ENCODE measurements at places on chromosomes 7 and 10. TPM values are rescaled to one million over a fixed set of nuclear protein-coding genes. Genes with fewer than 3 reads are reported as not detected.

DNA sequence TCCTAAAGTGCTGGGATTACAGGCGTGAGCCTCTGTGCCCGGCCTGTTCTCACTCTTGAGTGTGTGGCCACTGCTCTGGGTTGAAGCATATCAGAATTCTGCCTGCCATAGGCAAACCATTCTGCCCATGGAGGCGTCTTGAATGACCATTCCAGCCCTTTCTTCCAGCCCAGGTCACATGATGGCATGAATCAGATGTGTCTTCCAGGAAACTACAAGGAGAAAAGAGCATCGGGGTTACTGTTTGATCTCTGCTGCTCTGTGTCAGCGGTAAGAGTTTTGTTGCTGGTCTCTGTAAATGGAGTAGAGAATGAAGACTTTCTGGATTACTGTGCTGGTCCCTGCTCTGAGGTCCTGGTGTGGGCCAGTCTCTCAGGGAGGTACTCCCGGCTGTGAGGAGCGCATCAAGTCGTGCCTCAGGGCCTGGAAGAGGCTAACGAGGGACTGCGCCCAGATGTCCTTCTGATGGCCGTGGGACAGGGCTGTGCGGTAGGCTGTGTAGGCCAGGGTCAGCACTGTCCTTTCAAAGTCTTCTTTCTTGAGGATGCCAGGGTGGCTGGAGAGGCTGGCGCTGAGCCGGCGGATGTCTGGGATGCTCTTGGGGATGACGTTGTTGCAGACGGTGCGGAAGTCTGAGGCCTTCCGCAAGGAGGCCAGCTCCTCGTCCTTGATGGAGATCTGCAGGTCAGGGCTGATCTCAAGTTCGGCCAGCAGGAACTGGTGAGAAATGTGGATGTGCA, 5.8 kb upstream of the SLC13A4 start:
- no peak for DNase-seq

DNA sequence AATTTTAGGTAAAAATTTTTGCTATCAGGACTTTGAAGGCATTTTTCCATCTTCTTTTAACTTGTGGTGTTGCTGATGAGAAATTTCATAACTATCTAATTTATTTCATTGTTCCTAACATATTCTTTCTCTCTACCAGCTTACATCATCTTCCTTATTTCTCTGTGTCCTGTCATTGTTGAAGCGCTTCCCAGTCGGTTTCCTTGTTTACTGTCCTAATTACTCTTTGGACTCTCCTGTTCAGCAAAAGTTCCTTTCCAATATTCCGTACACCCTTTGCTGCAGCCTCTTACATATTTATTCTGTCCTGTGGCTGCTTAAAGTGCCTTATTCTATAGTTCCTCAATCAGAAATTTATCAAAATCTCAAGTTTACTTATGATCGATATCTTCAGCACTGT, 609.0 kb upstream of the FZD8 start:
- no peak for DNase-seq

The SDK1 gene
- total RNA-seq: 0.05 TPM

The GFRA1 gene
- not detected for total RNA-seq

DNA sequence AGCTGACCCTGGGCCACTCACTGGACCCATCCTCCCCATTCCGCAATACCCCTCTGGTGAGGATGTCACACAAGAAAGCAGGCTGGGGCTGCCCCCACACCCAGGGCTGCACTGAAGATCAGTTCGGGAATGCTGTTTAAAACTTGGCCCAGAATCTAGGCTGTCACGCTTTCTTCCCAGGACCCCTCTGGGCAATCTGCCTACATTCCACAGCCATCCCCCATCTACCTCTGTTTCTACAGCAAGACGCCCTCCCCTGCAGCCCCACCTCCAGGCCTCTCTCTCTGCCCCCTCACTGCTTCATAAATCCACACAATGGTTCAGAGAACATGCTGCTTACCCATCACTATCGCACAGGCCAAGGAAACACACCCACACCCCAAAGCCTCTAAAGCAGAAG, 36.1 kb downstream of the XPNPEP1 start:
- DNase-seq: no peak

The PLCE1 gene
- total RNA-seq: 0.03 TPM

GRCh38 chr10:123967626-123968243, 76.1 kb upstream of the CPXM2 start:
- peak; percentile 53 for DNase-seq

GRCh38 chr7:96654630-96655188, 54.9 kb downstream of the SEM1 start:
- DNase-seq: no peak

- no peak for DNase-seq
Observed at GRCh38 chr10:76774987-76775603, 862.5 kb downstream of the KCNMA1 start.

Data from activated CD4-positive, alpha-beta memory T cell treated with anti-CD3 and anti-CD28 coated beads, Interleukin-2, amount 10 ng/mL, durations not matched to agents 7 days and 5 days (primary cell).